Gastrocnemius medialis (tissue), 4 donors: ENCODE measurements at places on chromosomes 5 and 9.

- DNase-seq: peak; percentile 91
Measured at GRCh38 chr9:116549061-116549664, 137.9 kb upstream of the TRIM32 start.

DNA sequence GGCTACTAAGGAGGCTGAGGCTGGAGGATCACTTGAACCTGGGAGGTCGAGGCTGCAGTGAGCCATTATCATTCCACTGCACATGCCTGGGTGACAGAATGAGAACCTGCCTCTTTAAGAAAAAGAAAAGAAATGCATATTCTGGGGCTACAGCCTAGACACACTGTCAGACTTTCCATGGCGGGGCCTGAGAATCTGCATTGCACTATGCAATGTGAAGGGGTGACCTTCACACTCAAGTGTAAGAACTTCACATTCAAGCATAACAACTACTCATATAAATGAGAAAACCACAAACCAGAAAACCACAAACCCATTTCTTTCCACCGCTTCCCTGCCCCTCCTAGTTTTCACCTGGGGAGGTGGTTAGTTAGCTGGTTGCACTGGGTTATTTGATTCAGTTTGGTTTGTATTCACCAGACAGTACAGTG lies 18.0 kb upstream of the FBP2 start:
- no peak for DNase-seq

DNA sequence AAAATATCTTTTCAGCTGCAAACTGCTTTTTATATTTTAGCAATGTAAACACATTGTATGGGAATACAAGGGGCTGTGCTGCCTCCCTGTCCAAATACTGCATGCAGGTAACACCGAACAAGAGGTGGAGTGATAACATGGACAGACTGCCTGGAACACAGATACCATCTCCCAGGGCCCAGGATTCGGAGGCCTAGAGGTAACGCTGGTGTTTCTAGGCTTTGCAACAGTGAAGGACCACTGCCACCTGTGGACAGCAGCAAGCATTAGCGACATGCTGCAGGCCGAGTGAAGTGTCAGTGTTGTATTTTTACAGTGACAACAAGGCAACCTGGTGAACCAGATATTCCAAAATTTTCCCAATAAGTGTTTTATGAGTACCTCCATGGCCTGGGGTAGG lies 379.1 kb downstream of the DMRT2 start:
- no peak for DNase-seq

DNA sequence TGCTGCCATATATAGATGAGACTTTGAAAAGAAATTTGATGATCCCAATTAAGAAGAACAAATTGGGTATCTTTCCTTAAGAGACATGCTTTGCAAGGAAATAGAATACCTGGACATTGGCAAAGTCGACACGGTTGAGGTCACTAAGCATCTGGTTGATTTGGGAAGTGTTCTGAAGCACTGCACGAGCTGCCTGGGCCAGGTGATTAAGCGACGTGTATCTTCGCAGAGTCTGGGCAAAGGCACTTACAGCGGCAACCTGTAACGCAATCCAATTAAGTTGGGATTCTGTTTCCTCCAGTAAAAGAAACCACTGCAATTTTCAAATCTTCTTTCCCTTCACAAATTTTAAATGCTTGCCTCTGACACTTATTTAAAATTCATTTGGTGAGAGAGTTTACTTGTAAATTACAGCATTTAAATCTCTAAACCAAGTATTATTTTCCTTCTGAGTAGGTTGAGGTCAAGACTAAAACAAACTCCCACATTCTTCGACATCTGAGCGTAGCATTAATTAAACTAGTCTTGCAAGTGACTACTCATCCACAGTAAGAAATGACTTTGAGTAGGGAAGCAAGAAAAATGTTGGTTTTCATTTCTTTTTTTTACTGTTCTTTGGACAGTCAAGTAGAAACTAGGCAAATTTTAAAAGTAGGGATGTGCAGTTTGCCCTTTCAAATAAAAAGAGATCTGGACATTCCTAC lies 262.8 kb downstream of the RFX3 start:
- no peak for DNase-seq

- no peak for DNase-seq
Measured at GRCh38 chr5:178740181-178740557, 9.7 kb upstream of the ZNF354A start.

DNA sequence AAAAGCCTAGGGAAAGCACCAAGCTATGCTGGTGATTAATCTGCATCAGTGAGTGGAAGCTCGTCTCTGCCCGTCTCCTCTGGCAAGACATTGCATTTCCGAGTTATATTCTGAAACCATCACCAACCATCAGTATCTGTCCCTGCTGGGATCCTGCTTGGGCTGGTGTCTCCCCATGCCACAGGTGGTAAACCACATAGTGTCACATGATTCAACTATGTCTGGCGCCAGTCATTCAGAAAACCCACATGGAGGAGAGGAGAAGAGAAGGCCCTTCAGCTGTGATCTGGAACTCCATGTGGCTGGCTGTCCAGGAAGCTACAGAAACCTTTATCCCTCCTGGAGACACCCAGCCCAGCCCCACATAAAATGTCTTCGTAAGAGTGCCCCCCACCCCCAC lies 4.8 kb downstream of the IL9 start:
- no peak for DNase-seq
